HFFc6 (cell line): ENCODE measurements at places on chromosomes 2 and 18. TPM values are rescaled to one million over a fixed set of nuclear protein-coding genes. Genes with fewer than 3 reads are reported as not detected.

DNA sequence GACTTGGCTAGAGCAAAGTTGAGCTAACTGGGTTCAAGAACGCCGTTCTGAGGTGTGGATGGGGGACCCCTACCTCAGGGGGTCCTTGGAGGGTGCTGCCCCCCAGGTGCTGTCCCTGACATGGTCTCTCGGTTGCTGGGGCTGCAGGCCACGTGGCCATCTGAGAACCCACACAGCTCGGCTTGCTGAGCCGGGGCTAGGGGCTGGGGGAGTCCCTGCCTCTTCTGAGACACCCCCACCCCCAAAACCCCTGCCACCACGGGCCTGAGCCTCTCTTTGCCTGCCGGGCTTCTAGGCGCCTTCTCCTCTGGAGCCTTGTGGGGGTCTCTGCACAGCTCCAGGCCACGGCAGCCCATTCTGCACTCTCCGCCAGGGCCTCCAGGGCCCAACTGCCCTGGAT, 52.0 kb upstream of the LAMA1 start:
- DNase-seq: no peak

DNA sequence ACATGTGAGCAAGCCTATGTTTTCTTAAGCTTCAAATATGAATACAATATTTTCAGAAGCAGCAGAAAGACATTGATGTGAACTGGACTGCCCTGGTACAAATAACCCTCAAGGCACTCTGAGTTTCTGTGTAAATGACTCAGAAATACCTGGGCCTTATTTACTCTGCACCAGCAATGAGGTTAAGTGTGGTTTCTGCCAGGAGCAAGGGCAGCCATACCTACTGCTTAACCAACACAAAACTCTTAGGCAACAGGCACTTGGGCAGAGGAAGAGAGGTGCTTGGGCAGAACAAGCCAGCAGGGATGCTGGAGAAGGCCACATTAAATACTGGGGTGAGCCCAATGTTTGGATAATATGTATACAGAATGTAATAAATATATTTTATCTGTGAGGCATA, 29.4 kb upstream of the ARL5A start:
- DNase-seq: no peak

- peak; percentile 95 for DNase-seq
Observed at GRCh38 chr2:234444893-234445292, 52.0 kb downstream of the ARL4C start.

- DNase-seq: peak; percentile 25
Observed at GRCh38 chr2:85112906-85113625, 20.1 kb upstream of the TCF7L1 start.

XIRP2 gene
- not detected in 2 replicates for total RNA-seq

HAAO gene
- 0.30 TPM in 1 of 3 replicates, not detected in the others for total RNA-seq

RSAD2 gene
- not detected in 3 replicates for total RNA-seq

DNA sequence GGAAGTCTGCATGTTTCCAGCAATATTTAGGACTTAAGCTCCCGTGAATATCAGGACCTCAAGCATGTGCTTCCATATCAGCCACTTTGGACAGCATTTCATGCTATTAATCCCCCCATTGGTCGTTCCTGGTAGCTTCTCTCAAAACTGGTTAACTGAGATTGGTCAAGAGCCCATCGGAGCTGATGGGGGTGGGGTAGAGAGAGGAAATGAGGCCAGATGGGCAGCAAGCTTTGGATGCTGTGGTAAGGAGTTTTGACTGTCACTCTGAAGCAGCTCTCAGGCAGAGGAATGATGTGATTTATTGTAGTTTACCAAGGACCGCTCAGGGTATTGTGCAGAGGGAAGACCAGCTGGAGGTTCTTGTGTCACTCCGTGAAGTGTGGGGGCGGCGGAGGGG, 81.8 kb downstream of the FAM168B start:
- no peak for DNase-seq

DNA sequence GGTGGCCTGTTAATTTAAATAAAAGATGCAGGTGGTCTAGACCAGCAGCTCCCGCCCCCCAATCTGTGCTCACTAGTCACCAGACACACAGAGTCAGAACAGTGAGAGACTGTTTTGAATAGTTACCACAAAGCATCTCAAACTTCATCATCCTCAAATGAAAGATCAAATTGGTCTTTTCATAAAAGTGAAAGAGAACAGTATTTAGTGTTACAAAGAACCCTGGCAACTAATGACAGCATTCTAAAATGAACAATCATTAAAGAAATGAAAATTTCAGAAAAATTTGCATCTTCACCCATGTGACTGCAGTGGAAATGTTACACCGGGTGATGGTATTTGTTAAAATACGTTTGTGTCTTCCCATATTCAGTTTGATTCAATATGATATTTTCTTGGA, 65.5 kb upstream of the PMAIP1 start:
- DNase-seq: no peak

DNA sequence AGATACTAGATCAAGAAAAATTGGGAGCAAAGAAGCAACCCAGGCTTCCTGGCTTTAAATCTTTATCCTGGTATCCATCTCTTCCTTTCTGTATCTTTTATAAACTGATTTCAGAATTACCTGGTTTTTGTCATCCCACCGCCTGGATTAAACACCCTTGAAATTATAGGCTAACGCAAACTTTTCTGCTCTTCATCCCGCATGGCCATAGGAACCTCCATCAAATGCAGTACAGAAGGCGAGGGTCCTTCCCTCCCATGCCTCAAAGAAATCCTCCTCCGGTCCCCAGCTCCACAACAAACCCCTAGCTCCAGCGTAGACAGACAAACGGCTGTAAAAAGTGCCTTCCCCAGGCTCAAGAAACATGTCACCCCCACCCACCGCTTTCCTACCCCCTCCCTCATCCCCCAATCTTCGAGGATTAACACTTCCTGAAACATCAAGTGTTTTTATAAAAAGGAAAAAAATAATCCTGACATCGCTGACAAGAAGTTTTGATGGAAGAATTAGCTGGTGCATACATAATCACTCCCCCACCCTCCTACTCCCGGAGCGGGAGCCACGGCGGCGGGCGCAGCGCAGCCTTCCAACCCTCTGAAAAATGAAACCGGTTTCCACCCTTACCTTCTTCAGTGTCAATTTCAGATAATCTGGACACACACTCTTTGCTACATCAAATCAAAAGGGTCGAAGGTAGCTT, 7.6 kb downstream of the DLX1 start:
- no peak for DNase-seq

LDLRAD4 gene
- total RNA-seq: not detected in 3 replicates

GRCh38 chr2:9107168-9108025, 99.2 kb upstream of the ASAP2 start:
- DNase-seq: no peak

GRCh38 chr2:127426501-127427354, 8.5 kb downstream of the PROC start:
- DNase-seq: no peak

DNA sequence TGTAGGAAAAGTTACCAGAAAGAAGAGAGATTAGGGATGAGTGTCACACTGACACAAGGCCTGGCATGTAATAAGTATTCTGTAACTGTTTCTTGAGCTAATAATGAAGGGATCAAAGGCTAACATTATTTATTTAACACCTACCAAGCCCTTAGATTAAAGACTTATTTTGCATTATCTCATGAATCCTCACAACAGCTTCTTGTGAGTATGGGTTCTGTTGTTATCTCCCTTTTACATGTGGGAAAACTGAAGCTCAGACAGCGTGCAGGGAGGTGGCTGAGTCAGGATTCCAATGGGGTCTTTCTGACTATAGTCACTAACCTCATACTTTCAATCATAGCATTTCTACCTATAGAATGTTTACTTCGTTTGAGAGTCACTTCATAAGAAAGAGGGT, 79.0 kb upstream of the PROKR1 start:
- no peak for DNase-seq

RAB6C gene
- total RNA-seq: not detected in 3 replicates

CNRIP1 gene
- total RNA-seq: 33.6 to 46.1 TPM (median 41.7 TPM) in 3 replicates

GRCh38 chr2:149625671-149626070, 38.1 kb upstream of the MMADHC start:
- no peak for DNase-seq

TXNDC2 gene
- 0.14 to 0.15 TPM in 2 of 3 replicates, not detected in the other for total RNA-seq

- DNase-seq: no peak
Observed at GRCh38 chr2:217611626-217612127, 391.1 kb downstream of the TNS1 start.

DYSF gene
- 0.07 to 0.55 TPM (median 0.14 TPM) in 3 replicates for total RNA-seq

- DNase-seq: no peak
Observed at GRCh38 chr18:45731716-45732115, 7.7 kb downstream of the SLC14A1 start.

SCYGR2 gene
- total RNA-seq: not detected in 2 replicates

- no peak for DNase-seq
Observed at GRCh38 chr2:143691121-143691520, 561.9 kb downstream of the ARHGAP15 start.

DNA sequence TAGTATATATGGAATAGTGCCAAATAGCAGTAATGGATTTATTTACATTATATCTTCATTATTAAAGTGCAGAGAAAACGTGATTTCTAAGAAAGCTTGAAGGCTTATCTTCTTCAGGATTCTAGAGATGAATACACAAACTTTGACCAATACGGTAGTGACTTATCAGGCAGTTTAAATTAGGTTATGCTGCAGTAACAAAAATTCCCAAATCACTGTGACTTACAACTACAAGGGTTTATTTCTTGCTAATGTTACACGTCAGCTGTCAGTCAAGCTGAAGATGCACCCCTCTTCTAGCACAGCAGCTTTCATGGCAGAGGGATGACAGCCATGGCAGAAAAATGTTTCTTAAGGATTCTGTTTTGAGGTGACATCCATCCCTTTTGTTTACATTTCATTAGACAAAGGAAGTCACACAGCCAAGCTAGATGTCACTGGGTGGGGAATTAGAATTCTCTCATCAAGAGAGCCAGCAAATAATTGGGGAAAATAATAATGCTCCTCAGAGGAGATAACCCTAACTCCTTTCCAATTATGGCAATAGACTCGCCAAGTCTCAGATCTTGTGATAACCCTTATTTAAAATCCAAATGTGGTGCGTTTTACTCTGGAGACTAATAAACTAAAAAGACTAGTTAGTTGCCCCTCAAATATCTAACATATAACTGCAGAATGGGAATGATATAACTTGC, 268.3 kb upstream of the CYP26B1 start:
- no peak for DNase-seq
